ENCODE measurements at places on chromosomes 5 and 9.
A peak's percentile ranks its signal among the peaks of the same experiment; 100 is the strongest.

GRCh38 chr5:108541836-108542235, 159.9 kb upstream of the FBXL17 start:
- no peak for DNase-seq

DNA sequence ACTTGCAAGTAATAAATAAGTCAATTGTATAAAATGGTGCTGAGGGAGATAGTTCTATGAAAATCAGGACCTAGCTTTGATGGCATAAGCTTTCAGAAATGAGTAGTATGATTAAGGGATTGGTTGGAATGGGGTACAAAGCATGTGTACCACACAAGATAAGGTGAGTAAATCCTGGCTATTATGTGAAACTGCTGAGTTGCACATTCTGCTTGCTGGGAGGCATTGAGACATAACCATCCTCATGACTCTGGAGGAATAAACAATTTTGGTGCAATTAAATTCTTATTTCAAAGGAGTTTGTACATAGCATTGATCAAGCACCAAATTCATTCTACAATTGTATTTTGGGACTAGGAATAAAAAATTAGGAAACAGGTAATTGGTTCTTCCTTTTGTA, 755.2 kb upstream of the ACO1 start:
- no peak for DNase-seq

- no peak for DNase-seq
These were observed 39.2 kb downstream of the RCL1 start for GRCh38 chr9:4831944-4832343.

GRCh38 chr9:89452561-89452960, 45.4 kb downstream of the SEMA4D start:
- no peak for DNase-seq

DNA sequence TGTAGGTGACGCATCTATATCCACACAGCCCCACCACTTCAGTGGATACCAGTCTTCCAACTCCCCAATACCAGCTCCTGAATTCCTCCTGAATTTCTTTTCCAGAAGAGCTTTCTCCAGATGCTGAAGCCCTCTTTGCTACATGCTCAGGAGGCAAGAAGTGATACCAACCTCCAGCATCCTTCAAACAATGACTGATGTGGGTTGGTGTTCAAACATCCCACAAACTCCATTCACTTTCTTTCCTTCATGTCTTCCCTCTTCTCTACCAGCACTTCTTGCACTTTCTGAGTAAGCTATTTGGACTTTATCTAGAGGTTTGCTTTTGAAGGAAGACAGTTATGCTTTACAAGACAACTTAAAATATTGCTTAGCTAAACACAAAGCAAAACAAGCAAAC, 179.9 kb upstream of the RORB start:
- DNase-seq, result no peak

DNA sequence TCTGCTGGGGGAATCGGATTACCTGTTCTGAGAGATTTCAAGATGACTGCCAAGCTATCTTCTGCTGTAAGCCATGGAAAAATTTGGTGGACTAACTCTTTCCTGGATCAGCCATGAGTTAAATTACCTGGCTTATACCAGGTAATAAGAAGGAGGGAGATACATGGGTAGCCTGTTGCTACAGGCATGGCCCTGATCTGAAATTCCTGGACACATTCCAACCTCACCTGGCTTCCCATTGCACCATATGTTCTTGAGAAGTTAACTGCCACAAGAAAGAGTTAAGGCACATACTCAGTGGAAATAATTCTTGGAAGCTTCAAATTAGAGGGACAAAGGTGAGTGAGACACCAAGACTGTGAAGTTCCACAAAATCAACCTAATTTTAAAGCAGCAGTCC, 371.3 kb downstream of the ACTL7B start:
- no peak for DNase-seq

- no peak for DNase-seq
These were observed 44.1 kb downstream of the CCNH start for GRCh38 chr5:87368601-87369000.

DNA sequence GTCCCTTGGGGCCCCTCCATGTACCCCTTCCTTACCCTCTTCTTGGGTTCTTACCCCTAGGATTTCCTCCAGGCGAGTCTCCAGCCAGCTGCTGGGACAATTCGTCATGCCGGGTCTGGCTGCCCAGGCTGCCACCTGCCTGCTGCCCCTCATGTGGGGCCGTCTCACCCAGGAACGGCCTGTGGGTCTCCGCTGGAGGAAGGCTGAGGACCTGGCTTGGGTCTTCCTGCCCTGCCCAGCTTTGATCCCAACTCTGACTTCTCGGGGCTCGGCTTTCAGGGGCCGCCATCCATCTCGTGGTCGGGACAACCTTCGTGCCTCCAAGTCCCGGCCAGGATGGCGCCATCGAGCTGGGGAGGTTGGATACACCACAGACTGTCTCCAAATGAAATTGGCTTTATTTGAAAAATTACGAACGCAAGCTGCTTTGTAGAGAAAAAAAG, 38.1 kb downstream of the HMCN2 start:
- no peak for DNase-seq

DNA sequence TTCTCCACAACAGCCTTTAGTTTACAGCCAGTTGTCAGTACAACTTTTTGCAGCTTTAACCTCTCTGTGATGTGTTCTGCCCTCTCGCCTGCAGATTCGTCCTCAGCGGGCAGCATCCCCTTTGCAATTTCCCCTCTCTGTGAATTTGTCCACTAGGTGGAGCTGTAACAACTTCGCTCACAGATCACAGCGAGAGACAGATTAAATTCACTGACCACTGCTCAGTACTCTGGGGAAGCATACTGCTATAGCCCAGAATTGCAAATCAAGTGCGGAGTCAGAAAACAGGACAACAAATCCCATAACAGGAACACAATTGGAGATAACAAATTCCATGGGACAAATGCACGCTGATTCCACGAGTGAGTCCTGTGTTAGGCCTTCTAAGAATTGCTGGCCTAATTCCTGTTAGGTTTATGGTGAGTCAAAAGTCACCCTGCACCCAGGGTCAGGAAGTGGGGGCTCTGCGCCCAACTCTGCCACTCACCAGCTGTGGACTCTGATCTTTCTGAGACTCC, 2124.9 kb downstream of the MAT2B start:
- peak; percentile 0 for DNase-seq

GRCh38 chr5:2577312-2578036, 174.0 kb downstream of the IRX2 start:
- DNase-seq, result no peak

GRCh38 chr5:54302267-54302687, 8.1 kb downstream of the ARL15 start:
- no peak for DNase-seq

DNA sequence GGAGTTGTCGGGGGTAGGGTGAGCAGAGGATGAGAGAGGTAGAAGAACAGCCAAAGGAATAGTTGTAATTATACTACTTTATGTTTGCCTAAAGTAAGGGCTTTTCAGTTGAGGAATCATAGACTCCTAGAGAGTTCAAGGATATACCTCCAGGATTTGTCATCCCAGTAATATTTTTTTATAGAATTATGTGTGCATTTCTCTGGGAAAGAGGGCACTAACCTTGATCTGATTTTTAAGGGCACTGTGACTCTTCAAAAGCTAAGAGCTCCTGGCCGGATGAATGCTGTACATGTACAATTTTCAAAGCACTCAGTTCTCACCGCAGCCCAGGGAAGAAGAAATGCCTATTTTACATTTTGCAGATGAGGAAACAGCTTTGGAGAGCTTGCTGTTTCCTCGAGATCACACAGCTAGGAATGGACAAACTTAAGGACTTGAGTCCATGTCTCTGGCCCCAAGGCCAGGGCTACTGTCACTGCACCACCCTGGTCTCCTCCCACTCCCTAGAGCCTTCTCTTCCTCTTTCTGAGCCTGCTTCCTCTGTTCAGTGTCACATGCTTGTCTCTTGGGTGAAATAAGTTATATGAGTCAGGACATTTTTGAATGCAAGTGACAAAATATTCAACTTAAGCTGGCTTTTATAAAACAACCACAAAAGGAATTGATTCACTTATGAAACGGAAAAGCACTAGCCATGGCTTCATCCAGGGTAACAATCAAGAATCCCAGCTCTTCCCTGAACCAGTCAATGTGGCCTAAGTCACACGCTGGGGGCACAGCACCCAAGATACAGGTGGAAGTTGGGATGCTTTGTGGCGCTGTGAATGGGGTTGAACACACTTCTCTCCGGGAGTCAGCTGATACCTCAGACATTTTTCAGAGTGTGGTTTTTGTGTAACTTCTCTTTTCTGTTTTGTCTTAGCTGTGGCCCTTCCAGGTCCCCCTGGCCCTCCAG, 45.7 kb upstream of the TGFBR1 start:
- DNase-seq, result no peak

- DNase-seq, result no peak
These were observed 183.3 kb downstream of the MED10 start for GRCh38 chr5:6194906-6195612.

GRCh38 chr5:168570490-168571328, 8.5 kb downstream of the PANK3 start:
- DNase-seq, result no peak

- DNase-seq, result no peak
These were observed 52.4 kb downstream of the SLC44A1 start for GRCh38 chr9:105296877-105297287.

- no peak for DNase-seq
These were observed 217.5 kb upstream of the NMUR2 start for GRCh38 chr5:152622628-152623027.

- peak; percentile 77 for DNase-seq
These were observed 71.5 kb downstream of the ANKRD33B start for GRCh38 chr5:10635257-10635866.

DNA sequence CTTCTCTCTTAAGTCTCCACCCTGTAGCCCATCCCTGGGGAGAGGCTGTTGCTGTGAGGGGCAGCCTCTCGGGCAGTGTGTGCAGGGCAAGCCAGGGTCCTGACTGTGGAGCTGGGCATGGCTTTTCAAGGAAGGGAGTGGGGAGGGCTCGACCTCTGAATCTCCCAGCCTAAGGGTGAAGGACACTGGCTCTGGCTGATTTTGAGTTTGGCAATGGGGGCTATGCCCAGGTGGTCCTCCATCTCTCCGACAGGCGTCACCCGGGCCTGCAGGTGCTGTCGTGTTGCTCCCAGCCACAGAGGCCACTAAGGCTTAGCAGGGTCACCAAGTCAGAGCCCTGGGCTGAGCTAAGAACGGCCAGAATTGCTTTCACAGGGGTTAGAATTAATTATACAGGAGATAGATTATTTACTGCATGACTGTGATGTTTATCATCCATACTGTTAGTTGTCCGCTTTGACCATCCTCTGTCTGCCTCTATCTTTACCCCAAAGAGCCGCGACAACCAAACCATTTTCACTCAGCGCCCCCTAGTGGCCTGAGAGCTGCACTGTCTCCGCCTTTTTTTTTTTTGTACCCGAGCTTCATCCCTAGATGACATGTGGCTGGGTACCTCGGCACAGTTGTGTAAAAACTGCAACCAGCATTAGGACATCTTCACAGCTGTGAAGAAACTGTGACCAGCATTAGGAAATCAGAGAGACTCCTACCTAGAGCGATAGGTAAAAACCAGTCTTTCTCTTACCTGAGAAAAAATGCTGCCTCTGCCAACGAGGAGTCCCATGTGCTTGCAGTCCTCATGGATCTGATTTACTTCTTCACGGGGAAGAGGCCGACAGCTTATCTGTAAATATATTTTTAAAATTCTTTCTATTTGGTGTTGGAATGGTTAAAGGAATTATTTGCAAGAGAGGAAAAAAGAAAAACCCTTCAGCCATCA, 44.5 kb downstream of the AGXT2 start:
- peak; percentile 72 for DNase-seq

DNA sequence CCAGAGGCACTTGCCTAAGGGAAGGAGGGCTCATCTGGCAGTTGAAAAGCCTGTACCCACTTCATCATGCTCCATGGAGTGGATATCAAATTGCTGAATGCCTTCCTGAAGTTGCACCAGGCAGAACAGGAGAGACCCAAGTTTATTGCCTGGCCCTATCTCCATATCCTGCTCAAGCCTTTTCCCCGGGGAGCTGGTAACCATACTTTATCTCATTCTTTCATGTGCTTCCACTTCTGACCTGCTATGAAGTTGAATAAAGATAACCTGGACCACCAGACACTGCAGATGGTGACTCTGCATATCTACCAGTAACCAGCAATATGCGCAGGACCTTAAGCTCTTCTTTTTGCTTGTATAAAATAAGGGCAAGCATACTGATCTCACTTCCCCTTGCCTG, 1397.5 kb upstream of the CDH6 start:
- DNase-seq, result no peak

- no peak for DNase-seq
These were observed 44.1 kb downstream of the KCNV2 start for GRCh38 chr9:2761424-2761823.

GRCh38 chr5:167944121-167944852, 347.2 kb upstream of the WWC1 start:
- DNase-seq, result no peak

DNA sequence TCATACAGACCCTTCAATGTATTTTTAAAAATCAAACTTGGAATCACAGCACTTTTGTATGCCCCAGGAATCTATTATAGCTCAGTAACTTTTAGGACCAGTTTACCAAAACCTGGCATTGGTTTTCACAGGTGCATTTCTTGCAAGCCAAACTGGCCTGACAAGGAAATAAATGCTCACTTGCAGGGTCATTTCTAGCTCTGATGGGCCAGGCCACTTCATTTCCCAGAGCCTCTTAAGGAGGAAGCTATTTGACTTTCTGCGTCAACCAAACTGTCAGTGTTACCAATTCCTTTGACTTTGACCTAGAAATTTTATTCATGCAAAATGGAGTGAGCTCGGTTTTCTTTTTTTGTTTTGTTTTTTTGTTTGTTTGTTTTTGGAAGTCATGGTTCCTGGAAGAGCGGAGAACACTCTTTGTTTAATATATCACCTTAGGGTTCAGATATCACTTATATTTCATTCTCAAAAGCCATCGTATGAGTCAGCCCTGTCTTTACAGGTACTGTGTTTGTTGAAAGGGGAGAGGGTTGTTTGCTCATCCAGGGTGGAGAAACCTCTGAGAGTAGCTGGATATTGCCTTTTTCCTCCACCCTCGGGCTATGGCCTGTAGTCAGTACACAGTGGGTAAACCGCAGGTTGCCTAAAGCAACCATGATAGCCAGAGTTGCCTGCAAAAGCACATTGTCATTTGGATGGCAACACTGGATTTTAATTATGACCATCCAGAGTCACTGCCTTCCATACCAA, 58.9 kb downstream of the GNA14 start:
- no peak for DNase-seq

DNA sequence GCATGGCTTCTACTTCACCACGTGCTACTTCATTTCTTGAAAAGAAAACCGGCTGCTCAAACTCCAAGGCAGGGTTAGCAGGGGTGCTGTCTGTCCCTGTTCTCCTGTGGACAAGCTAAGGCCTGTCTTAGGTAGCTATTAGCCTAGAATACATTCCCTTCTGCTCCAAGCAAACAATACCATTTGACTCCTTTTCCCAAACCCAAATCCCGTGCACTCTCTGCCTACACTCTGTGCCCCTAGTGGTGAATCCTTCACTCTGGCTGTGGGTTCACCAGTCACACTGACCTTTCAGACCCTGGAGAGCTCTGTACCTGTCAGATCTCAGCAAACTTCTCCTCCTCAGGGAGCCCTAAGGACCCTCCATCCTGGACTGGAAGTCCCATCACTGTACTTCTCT, 211.6 kb downstream of the SLIT3 start:
- no peak for DNase-seq

- no peak for DNase-seq
These were observed 8.1 kb downstream of the FOXE1 start for GRCh38 chr9:97861148-97861475.
